Cerebellar nuclear complex (tissue), 1 donor: ENCODE measurements at places on chromosomes 13 and 19.

DNA sequence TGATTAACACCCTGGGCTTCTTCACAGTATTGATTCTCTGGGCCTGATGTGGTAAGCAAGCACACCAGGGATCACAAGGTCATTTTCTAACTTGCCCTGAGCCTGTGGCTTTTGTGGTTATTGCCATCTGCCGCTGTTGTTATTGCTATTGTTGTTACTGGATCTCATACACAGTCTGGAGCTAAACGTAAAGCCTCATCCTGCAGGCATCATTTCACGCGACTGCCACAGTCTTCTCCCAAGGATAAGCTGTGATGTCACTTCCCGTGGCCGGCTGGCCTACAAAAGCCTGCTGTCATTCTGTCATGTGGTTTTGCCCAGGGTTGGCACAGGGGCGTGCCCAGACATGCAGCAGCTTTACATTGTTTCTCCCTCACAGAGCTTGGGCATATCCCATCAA, 154.0 kb upstream of the GPR12 start:
- no peak for DNase-seq

DNA sequence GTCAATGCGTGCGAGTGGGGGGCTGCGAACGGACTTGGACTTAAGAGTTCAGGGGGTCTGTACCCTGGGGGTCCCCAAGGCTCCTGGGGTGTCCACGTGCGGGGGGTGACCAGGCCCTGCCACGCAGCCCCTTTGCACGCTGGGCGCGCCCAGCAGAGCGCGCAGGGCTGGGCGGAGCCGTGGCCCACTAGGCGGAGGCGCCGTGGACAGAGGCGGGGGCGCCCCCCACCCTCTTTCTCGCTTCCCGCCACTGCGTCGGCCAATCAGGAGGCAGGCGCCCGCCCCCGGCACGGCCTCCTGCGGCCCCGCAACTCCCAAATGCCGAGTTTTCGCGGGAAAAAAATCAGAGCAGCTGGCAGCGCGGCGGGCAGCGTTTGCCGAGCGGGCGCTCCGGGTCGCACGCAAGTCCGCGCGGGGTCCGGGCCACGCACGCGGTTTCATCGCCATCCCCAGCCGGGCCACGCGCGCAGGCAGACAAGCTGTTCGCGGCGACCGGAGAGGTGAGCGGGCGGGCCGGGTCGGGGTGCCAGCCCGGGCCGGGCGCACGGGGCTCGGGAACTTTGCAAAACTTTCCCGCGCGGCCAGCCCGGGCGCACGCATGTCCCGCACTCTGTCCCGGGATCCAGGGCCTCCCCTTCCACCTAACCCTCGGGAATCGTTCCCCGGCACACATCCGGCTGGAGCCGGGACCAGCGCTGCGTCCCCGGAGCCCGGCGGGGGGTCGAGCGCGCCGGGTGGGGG, at the start of gene UHRF1:
Gene UHRF1 (plus strand): TSS at position 346 of the 741 bp plus-strand sequence. CDS start 1,385 bp downstream, outside the sequence.
- no peak for DNase-seq

- no peak for DNase-seq
Measured at GRCh38 chr13:96781141-96781540, 213.1 kb downstream of the OXGR1 start.

DNA sequence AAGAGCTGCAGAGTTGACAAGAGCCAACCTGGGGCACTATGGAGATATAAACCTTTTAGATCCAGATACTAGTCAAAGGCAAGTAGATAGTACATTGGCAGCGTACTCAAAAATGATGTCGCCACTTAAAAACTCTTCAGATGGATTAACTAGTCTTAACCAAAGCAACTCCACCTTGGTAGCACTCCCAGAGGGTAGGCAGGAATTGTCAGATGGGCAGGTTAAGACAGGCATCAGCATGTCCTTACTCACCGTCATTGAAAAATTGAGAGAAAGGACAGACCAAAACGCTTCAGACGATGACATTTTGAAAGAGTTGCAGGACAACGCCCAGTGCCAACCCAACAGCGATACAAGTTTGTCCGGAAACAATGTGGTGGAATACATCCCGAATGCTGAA, 8.9 kb downstream of the ZNF507 start:
- DNase-seq = no peak

DNA sequence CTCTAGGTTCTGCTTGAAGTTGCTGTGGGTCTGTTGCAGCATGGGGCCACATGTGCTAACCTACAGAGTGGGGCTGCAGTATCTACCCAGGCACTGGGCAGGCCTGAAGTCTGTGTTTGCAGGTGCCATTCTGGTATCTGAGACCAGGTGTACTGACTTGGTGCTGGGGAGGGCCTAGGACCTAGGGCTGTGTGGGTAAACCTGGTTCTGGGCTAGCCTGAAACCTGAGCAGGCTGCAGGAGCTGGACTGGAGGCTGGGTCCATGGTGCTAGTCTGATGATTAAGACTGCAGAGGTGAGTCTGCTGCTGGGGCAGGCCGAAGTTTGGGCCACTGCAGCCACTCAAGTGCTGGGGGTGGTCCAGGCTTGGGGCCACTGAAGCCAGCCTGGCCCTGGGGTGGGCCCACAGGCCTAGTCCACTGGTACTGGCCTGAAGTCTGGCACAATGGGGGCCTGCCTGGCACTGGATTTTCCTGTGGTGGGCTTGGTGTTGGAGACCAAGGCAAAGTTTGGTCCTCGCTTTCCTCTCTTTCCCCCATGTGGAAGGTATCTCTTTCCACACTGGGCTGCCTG, 310.6 kb downstream of the NDFIP2 start:
- no peak for DNase-seq
